ENCODE measurements at places on chromosomes 5 and 9.

DNA sequence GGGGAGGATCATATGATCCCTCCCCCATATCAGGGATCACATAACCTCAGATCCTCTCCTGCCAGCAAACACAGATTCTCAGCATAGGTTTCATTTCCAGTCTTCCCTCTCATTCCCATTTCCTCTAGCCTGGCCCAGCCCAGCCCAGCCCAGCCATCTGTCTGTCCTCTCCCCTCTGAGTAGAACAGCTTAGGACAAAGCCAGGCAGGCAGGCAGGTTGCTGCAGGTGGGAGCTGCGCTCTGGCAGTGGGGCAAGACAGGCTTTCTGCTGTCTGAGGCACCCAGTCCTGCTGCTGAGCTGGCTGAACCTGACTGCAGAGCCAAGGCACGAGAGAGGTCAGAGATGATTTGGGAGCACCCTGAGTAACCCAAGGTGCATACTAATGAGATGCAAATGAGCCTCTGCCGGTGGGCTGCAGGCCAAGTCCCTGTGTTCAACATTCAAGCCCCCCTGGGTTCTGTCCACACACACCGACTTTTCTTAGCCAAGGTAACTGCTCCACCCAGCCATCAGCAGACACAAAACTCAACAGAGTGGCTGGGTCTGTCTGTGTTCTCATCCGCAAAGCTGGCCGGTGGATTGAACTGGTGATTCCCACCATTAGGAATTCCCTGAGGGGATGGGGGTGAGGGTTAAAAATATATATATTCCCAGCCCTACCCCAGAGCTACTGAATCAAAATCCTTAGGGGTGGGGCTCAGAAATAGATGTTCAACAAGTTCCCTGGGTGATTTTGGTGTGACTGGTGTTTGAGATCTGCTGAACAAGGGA lies 9.1 kb downstream of the FAT2 start:
- no peak for DNase-seq

DNA sequence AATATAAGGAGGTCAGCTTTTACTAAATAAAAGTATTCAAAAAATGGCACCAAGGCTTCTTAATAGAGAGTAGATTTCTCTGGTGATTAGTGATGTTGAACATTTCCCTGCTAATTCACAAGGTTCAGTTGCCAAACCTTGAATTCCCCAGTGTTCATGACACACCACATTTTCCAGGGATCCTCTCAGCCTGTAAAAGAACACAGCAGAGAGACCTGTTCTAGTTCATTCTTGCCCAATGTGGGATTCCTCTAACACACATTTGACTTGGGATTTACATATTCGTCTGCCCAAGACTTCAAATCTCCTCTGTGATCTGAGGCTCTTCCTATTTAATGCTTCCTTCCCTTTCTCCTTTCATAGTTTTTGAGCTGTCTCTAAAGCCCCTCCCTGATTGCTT lies 273.2 kb upstream of the CDH9 start:
- DNase-seq, result no peak

DNA sequence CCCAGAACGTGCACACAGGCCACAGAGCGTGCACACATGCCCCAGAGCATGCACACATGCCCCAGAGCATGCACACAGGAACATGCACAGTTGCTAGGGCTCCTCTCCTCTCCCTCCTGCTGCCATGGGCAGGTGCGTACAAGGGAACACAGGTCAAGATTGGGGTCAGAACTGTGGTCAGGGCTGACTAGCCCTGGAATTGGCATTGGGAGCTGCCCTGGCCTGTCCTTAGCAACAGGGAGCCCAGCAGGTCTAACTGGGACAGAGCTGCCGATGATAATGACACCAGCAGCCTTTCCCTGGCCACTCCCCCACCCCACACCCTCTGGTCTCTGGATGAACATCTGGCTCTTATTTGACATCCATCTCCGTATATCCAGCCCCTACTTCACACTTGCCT lies 8.0 kb downstream of the PCDH1 start:
- no peak for DNase-seq

GRCh38 chr5:107352576-107352975 lies 318.2 kb downstream of the EFNA5 start:
- DNase-seq, result no peak

- DNase-seq, result no peak
Observed at GRCh38 chr5:142826093-142826492, 55.9 kb downstream of the ARHGAP26 start.

- no peak for DNase-seq
Observed at GRCh38 chr5:110956280-110956912, 115.1 kb upstream of the TSLP start.

DNA sequence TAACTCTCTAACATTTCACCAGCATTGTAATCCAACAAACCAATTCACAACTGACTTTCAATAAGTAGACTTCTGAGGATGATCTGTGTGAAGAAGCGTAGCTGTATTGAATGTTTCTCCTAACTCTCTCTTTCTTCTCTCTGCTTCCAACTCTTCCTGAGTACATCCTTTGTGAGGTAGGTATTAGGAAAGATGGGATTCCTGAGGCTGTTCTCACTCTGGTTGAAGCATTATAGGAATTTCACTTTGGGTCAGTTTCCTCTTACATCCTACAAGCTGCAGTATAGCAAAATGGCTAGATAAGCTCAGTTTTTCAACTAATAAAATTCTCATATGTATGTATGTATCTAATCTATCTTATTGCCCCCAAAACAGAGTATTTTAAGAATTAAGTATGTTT lies 702.8 kb downstream of the CETN3 start:
- no peak for DNase-seq

DNA sequence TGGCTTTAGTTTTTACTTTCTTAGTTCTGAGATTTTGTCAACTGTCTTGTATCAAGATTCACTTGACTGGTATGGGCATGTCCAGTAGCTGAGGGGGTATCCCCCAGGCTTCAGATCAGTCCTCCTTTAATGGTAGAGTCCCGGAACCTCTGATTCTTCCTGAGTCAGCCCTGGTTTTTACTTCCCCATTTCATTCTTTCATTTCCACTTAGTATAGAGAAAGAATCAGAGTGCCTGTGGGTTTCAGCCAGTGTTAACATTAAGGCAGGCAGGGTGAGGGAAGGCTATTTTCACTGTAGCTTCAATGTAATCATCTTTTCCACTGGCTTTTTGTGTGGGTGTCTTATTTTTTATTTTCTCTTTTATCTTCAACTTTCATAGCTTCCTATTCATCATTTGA lies 8.3 kb upstream of the COMMD10 start:
- DNase-seq, result no peak

DNA sequence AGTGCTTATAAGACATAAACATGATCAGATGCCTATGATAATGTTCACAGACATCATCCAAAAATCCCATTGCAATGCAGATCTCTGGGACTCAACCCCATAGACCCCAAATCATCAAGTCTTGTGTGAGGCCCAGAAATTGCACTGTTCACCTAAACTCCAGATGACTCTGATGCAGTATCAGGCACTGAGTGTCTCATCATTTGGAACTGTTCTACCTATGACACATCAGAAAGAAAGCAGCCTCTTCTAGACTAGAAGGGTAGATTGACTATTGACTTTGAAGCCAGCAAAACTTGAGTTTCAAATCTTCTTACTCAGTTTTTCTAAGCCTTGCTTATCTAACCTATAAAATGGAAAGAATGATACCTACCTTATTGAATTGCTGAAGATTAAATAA lies 58.7 kb upstream of the PAPPA start:
- DNase-seq, result no peak

DNA sequence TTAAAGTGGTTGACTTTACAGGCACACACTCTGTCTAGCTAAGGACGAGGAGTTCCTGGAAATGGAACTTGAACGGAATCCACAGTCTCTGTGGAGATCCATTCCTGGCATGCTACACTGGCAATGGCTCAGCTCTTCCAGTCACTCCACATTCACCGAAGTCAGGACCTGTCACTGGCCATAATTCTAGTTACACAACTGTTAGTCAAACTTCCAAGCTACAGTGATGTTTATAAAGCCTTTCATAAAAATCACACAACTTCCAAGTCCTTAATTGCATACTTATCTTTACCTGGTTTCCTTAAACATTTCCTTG lies 15.7 kb downstream of the CDC14B start:
- DNase-seq, result no peak

GRCh38 chr9:5630081-5630507 lies 1.2 kb downstream of the RIC1 start:
- DNase-seq, result no peak

GRCh38 chr9:90838098-90838497 lies 36.5 kb downstream of the SYK start:
- DNase-seq, result no peak

DNA sequence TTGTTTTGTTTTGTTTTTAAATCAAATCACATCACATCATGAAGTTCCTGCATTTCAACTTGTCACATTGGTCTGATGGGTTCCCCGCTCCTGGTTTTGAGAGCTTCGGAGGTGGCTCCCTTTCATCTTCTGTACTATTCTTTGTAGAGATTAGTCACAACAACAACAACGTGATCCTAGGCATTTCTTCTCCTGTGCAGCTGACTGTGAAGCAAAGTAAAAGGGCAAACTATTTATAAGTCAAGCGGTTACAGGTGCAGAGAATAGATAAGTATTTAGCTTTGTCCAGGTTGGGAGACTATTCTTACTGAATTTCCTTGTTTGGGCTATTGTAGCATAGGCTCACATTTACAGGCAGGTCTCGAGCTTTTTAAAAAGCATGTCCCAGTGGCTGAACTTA lies 197.7 kb upstream of the CDKN2B start:
- no peak for DNase-seq
